ENCODE measurements at places on chromosomes 1 and 21.

DNA sequence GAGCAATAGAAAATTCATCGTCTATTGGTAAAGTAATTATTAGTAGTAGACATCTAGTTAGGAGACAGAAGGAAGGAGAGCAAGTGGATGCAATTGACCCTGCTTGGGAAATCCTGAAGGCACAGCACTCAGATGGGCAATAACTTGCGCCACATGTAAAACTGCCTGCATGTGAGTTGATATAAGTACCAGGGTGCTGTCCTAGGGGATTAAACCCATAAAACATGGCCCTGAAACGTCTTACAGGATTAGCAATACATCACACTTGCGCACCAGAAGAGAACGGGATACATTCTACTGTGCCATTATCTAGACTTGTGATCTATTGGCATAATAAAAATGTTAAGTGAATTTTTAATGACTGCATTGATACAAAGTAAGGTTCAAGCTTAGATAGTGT lies 277.5 kb upstream of the LYPLAL1 start:
- no peak for DNase-seq

GRCh38 chr1:67281244-67281643 lies 26.4 kb upstream of the IL12RB2 start:
- no peak for DNase-seq

- peak; percentile 18 for DNase-seq
Measured at GRCh38 chr1:227948493-227949260, 945 bp upstream of the WNT9A start.

GRCh38 chr1:113375878-113376277 lies 14.4 kb upstream of the MAGI3 start:
- DNase-seq: no peak

- DNase-seq: no peak
Measured at GRCh38 chr1:221743416-221744208, 1.7 kb upstream of the DUSP10 start.

- DNase-seq: no peak
Measured at GRCh38 chr1:81590171-81590570, 210.6 kb upstream of the ADGRL2 start.

DNA sequence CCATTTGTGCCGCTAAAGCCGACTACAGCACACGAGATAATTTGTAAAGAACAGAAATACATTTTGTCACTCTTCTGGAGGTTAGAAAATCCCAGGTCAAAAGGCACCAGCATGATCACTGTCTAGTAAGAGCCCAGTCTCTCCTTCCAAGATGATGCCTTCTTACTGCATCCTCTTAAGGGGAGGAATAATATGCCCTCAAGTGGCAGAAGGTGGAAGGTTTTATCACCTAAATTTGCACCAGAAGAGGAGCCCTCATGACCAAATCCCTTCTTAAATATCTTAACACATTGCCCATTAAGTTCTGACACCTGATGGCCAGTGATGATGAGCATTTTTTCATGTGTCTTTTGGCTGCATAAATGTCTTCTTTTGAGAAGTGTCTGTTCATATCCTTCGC lies 326.7 kb upstream of the RGS18 start:
- no peak for DNase-seq

DNA sequence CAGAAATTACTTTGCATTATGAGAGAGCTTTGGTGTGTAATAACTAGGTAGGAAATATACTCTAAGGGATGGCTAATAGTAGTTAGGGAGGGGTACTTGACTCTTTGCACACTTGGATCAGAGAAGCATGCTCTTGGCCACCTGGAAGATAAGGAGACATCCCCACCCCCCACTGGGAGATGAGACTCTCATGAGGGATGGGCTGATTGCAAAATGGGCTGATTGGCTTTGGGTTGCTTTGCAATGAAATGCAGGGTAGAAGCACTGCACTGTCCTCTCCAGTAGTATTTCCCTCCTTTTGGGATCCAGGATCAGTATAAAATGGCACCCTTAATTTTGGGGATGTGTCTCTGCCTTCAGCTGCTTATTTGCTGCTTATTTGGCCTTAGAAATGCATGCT lies 71.2 kb upstream of the EPS8L3 start:
- DNase-seq: no peak

GRCh38 chr1:235875036-235875597 lies 8.4 kb upstream of the LYST start:
- no peak for DNase-seq

DNA sequence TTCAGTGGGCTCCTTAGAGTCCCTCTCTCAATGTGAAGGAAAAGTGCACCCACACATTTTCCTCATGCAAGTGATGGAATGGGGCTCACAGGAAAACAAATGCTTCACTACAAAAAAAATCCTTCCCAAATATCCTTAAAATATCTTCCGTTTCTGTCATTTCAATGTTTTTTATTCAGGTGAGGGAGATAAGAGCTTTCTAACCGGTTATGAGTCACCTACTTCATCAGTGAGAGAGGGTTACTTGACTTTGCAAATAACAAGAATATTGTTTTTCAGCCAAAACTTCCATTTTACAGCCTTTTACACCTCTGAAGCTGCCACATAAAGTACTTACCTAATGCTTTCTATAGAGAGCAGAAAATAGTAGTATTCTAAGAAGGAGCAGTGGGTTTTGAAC lies 98.3 kb upstream of the CD55 start:
- peak; percentile 23 for DNase-seq

All from RWPE1 (cell line).